ENCODE measurements at places on chromosomes 2 and 18. TPM values are rescaled to one million over a fixed set of nuclear protein-coding genes. Genes with fewer than 3 reads are reported as not detected.

Gene STPG4
- not detected for total RNA-seq

Gene TRIM43
- not detected for total RNA-seq

Gene FRZB
- total RNA-seq = 0.18 TPM

Gene ATG16L1
- total RNA-seq = 53.1 TPM

Gene SERPINB2
- 67.6 TPM for total RNA-seq

Gene SCYGR4
- total RNA-seq = not detected

Gene LRRC30
- not detected for total RNA-seq

Gene CIB4
- not detected for total RNA-seq

Gene CD207
- not detected for total RNA-seq

Gene STK36
- 65.6 TPM for total RNA-seq

Gene DOK6
- 2.1 TPM for total RNA-seq

Gene TUBB8B
- not detected for total RNA-seq

Gene CCDC141
- 2.7 TPM for total RNA-seq

Gene GCA
- total RNA-seq = 10.9 TPM

Gene LRP2
- 0.41 TPM for total RNA-seq

Gene NMUR1
- total RNA-seq = not detected

Gene TMEM163
- total RNA-seq = not detected

Gene FSHR
- total RNA-seq = not detected

Gene MROH2A
- total RNA-seq = under 0.01 TPM

Gene LBX2
- total RNA-seq = 3.0 TPM

Gene GPR55
- total RNA-seq = under 0.01 TPM

Gene LRATD1
- 0.08 TPM for total RNA-seq

Gene LRP1B
- 0.36 TPM for total RNA-seq

Gene VWC2L
- not detected for total RNA-seq

Gene CNTNAP5
- total RNA-seq = not detected

Gene ADNP2
- 23.9 TPM for total RNA-seq

Gene GALNT3
- 3.1 TPM for total RNA-seq

Gene DPYSL5
- total RNA-seq = not detected

Gene SIGLEC15
- 8.4 TPM for total RNA-seq

Gene SLC23A3
- total RNA-seq = 1.6 TPM

Gene CPS1
- total RNA-seq = 35.7 TPM

Gene ARHGEF4
- 5.2 TPM for total RNA-seq

Gene UGT1A6
- total RNA-seq = 0.09 TPM

Gene STAT4
- total RNA-seq = 0.54 TPM

Gene SPP2
- not detected for total RNA-seq

Gene SPC25
- total RNA-seq = not detected

Gene CRYBA2
- not detected for total RNA-seq

Gene LIMS4
- 4.7 TPM for total RNA-seq

Gene GKN1
- total RNA-seq = not detected
